D341Med (cell line): ENCODE measurements at places on chromosomes 12 and 14.

- DNase-seq: no peak
These were observed 123.2 kb upstream of the MAP1LC3B2 start for GRCh38 chr12:116435984-116436383.

DNA sequence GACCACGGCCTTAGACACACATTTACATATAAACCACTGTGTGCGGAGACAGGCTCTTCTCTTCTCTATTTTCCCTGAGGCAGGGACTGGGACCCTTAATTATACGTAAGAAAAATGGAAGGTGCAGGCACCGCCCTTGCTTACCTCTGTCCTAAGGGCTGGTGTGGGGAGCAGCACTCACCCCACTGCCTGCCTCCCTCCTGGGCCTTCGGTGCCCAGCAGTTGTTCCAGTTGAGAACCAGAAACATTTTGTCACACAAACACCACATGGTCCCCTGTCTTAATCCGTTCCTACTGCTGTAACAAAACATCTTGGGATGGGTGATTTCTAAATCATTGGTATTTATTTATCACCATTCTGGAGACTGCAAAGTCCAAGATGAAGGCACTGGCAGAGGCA is 192.7 kb upstream of the DIO3 start:
- DNase-seq: no peak

GRCh38 chr12:106152334-106152733 is 13.6 kb upstream of the NUAK1 start:
- no peak for DNase-seq

DNA sequence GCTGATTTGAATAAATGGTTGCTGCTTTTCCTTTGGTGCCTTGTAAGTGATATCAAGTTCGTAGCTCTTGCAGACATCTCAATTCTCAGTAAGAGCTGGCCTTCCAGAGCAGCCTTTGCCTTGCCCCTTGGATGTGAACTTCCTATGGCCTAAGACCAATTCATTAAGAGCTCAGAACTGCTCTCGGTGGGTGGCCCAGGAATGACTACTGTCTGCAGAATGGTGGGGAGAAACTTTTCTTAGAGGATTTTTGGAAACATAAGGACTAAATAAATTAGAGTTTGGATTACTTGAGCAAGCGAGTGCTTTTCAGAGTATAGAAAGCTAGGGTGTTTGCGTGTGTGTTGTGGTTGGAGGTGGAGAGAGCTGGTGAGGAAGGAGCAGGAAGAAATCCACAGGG is 306.4 kb upstream of the TBX3 start:
- no peak for DNase-seq

DNA sequence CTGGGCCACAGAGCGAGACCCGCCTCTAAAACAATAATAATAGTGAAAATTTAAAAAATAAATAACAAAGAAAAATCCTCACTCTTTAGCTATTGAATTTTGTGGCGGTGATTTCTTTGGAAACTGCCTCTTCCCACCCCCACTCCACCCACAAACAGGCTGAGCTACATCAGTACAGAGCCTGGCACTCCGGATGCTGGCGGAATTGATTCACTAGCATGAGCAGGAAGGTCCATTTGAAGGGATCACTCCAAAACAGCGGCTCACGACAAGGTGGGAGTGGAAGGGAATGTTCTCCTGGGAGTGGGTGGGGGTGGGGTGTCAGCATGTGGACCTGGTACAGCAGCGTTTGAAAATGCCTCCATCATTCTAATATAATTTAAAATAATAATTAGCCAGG is 26.1 kb downstream of the CCDC177 start:
- no peak for DNase-seq

DNA sequence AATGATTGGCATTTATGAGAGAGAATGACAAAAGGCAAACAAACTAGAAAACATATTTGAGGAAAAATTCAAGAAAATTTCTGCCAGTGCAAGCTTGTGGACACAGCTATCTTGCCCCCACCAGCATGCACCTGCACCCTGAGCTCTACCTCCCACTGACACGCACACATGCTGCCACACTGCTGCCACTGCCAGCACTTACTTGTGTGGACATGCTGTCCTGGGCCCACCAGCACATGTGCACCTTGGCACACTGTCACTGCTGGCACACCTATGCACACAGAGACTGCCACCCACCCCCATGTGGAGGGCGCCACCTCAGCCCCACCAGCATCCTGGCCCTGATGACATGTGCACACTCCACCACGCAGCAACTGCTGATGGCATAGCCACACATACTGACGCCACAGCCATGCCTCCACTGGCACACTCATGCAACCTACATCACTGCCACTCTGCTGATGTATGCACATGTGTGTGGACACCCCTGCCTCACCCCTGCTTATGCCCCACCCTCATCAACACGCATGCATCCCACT is 475.0 kb downstream of the SOX5 start:
- no peak for DNase-seq

DNA sequence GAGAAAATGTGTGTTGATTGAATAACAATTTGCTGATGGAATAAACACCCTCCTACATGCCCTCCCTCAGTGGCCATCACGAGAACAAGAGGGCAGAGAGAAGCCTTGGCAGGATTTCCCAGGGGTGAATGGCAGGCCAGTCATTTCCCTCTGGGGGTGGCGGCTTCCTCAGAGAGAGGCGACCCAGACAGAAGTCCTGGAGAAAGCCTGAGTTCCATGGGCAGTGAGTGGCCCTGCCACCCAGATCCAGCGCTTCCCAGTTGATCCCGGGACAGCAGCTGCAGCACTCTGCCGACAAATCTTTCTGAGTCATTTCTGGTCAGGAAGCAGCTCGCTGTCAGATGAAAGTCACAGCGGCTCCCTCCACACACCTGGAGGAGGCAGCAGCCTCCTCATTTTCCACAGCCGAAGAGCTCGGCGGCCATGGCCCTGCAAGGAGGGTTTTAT is 123.0 kb downstream of the SCARB1 start:
- no peak for DNase-seq

DNA sequence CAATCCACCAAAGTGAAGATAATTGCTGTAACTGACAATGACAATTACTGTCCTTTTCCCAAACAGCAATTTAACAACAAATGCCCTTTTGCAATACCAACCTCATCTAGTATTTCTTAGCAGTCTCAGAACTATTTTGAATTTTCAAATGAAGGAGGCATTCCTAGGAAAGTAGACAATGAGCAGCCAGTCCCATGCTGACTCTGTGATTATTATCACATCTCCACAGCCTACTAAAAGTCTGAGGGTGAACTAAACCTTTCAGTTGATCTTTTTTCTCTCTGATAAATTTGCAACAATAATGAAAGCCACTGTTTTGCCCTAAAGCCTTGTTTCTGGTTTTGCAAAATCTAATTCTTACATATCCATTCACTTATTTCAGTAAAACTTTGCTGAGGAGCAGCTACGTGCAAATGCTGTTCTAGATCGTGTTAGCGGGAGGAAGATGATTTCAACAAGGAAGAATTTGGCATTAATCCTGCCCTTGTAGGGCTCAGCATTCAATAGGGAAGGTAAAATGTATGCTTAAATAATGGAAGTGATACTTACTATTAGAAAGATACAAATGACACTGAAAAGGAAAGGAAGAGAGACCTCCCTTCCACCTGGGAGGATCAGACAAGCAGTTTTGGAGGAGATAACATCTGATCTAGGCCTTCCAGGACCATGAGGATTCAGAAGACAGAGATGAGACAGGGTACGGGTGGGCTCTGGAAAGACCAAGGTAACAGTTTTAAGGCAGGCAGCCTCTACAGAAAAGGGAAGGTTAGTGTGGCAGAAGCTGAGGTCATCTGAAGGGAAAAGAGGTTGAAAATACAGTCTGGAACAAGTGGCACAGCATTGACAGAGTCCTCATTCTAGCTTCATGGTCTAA is 47.4 kb downstream of the SLC38A1 start:
- DNase-seq: no peak

GRCh38 chr12:130011611-130012385 is 108.0 kb upstream of the TMEM132D start:
- no peak for DNase-seq

GRCh38 chr14:66046591-66046990 is 439.6 kb upstream of the CCDC196 start:
- no peak for DNase-seq

DNA sequence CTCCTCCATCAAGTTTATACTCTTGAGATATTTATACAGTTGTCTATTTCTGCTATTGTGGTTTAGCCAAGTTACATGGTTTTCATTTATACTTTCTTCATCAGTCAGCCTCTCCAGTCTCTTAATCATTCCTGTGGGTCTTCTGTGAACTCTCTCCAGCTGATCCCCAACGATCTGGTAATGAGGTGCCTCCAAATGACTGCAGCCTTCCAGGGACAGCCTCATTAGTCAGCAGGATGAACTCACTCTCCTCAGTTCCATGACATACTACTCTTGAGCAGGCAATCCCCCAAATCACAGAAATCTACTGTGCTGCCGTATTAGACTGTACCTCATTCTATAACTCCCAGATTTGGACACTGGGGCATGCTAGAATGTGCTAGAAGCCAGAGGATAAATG is 15.3 kb downstream of the AREL1 start:
- no peak for DNase-seq

GRCh38 chr14:20516921-20517320 is 11.6 kb downstream of the RNASE10 start:
- no peak for DNase-seq

DNA sequence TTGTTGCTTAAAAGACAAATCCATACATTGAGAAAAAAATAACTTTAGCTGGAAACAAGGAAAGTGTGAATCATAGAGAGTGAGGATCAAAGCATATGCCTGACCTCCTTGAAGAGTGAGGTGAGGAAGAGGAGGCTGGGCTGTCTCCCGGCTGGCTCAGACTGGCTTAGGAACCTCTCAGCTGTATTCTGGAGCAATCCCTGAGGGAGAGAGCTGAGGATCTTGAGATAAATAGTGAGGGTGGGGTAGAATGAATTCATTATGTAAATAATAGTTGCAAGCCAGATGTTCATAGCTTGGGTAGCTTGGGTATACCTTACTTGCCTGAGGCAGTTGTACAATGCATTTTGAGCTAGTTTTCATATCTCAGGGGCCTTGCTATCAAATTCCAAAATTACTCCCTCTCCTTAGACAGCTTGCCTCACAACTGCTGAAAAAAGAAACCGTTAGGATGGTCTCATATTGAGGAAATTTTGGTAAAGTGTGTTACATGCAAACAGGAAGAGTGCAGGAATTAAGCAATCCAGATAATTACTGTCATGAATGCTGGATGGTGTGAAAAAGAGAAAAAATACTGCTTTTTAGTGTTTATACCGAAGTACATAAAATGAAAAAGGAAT is 30.5 kb upstream of the SLC15A5 start:
- DNase-seq: peak; percentile 49

DNA sequence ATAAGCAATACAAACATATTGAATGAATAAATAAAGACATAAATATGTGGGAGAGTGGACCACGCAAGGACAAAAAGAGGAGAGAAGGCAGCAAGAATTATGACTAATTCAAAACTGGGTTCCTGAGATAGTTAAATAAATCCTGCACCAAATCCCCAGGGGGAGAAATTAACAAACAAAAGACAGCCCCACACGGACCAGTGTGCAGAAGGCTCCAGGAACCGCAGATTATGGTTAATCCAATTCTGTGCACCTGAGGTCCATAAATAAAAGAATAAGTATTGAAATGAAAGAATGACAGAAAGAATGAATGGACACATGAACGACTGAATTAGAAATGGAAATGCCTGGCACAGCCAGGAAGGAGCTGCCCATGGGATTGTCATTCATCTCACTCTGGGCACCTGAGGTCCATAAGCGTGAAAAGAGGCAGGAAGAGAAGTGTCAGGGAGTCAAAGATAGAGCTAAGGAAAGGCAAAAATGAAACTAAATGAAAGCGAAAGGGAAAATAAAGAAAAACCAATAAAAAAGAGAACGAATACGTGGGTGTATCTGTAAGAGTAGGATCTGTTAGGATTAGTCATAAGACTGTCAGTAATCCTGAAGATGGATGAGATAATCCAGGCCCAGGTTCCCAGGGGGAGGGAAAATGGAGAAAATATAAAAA is 23.3 kb downstream of the MEG3 start:
- no peak for DNase-seq

GRCh38 chr12:3034067-3034750 is 43.0 kb upstream of the TSPAN9 start:
- DNase-seq: peak; percentile 90

DNA sequence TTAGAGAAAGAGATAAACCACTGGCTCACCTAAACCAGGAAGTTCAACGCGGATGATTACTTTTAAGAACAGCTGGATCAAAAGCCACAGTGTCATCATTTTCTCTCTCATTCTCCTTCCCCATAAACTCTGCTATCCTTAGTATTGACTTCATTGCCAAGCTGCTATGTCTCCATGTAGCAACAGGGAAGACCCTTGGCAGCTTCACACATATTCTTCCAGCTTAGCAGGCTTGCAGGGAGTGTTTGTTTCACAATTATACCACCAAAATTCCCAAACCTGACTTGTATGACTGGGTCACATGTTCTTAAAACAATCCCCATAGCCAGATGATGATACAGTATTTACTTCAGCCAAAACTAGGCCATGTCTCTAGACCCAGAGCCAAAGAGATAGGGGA is 235.5 kb downstream of the PAWR start:
- no peak for DNase-seq

DNA sequence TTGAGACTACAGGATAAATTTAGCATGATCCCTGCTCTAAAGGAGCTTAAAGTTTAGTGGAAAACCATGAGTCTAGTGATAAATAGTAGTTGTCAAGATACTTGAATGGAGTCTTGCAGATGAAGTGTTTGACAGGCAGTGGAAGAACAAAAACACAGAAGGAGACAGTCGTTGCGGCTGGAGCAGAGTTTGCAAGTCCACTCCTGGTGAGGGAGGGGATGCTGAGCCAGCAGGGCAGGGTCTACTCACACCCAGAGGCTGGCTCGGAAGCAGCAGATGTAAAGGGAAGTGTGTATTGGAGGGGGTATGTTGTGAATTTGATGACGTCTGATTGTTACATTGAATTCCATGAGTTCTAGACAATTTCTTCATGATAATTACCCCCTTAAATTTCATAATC is 61.3 kb downstream of the TRAF3 start:
- no peak for DNase-seq

DNA sequence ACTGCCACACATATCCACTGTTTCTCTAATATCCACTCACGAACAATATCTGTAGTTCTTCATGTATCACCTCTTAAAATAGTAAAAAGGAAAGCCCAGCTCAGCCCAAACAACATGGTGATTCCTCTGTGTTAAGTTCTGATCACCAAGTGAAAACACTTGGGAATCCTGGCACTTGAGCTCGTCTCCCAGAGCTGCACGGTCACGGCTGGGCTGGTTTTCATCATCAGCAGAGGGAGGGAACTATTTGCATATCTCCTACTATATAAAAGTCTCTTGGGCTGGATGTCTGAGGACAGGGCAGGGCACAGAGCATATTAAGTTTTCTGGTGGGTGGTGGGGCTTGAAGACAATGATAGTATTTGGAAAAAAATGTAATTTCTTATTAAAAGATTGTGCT is 870.6 kb downstream of the TMEM121 start:
- no peak for DNase-seq

- no peak for DNase-seq
These were observed 73.7 kb downstream of the DUSP16 start for GRCh38 chr12:12488823-12489550.

DNA sequence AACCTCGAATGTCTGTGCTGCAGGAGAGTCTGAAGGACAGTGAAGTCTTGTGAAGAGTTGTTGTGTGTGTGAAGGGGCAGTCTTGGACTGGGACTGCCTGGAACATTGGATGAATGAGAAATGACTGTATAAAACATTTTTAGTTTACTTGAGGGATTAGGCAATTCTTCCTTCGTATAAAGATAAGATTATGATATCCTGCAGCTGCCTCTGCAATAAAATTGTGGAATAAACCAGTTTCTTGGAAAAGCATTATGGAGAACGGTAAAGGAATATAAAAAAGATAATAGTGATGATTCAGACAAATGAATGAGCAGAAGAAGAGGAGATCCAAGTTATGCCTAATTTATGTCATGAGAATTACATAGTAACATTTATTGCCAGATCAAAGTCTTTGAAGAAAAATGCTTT is 30.9 kb upstream of the LUM start:
- no peak for DNase-seq
